ENCODE measurements at places on chromosomes 3 and 15.

DNA sequence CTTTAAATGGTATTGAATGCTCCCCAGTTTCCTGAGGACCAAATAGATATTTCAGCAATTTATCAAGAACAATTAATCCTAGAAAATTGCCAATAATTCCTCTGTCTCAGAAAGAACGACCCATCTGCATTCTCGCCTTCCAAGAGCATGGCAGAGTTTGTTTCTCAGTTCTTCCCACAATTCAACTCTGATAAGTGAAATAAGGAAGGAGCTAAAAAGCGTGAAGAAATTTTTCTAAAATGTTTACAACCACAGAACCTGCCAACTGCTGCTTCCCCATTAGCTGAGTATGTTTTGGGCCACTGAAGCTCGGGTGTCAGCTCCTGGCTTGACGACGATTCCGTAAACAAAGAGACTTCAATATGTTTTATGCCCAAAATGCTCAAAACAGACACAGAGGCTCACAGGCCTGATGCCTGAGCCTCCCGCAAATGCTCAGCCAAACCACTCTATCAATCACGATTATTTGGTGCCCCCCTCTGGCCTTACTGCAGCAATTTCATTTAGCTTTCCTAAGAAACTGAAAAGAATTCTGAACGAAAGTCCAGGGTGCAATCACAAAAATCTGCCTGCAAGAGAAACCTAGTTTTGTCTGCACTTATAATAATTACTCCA, 259.2 kb upstream of the CCDC54 start:
- DNase-seq = no peak

- DNase-seq = no peak
Measured at GRCh38 chr15:92709110-92709790, 53.7 kb upstream of the FAM174B start.

- no peak for DNase-seq
Measured at GRCh38 chr3:31223278-31223677, 309.4 kb upstream of the STT3B start.

- DNase-seq = no peak
Measured at GRCh38 chr15:80992441-80992840, 2.8 kb upstream of the MESD start.

GRCh38 chr15:33425142-33425541, 114.4 kb downstream of the RYR3 start:
- DNase-seq = no peak

DNA sequence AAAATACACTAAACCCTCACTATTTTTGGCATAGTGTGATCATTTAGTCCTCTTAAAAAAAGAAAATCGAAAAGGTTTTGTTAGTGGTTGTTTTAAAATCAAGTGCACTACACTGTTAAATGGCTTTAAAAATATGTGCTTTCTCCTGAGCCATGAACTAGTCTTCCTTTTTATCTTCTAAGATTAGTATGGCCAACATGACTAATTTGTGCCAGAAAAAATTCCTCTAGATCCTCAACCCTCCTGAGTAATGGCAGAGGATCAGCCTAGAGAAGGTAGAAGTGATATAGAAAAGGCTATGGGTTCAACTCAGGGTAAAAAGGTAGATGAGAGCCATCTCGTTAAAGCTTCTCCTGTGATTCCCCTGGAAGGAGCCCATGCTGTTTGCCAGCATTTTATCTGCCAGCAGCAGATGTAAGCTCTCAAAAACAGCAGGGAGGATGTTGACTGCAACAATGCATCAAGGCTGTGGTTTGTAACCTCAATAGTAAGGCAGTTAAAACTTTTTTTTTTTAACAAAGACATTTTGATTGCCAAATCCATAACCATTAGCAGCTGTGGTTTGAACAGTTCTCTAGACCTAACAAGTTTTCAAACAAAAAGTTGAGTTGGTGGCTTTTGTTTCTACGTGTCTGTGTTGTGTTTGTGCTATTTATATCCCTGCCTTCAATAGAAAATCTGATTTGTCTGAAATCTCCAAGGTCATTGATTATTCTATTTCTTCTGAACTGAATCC, 30.2 kb upstream of the ZNF609 start:
- DNase-seq = no peak

GRCh38 chr15:93088981-93089726, at the start of gene RGMA:
RGMA (minus strand) TSS chr15:93089211; CDS start chr15:93088932, 279 bp downstream.
- no peak for DNase-seq

DNA sequence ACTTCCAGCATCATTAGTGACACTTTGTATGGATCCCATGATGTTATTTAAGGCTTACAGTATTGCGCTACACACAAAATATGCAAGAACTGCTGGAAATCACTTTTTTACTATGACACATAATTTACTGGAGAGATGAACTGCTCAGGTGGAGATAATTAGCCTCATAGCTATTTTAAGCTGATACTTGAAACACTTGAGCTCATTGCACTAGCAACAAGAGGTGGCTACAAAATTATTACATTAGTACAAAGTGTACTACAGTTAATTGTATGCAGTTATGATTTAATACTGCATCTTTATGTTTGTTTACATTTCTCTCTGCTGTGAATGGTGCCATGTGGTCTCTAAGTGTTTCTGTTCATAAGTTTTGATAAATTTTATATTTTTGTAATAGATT, 6.5 kb upstream of the LZTFL1 start:
- DNase-seq = no peak

GRCh38 chr3:121482660-121483059, 63.1 kb downstream of the POLQ start:
- DNase-seq = no peak

DNA sequence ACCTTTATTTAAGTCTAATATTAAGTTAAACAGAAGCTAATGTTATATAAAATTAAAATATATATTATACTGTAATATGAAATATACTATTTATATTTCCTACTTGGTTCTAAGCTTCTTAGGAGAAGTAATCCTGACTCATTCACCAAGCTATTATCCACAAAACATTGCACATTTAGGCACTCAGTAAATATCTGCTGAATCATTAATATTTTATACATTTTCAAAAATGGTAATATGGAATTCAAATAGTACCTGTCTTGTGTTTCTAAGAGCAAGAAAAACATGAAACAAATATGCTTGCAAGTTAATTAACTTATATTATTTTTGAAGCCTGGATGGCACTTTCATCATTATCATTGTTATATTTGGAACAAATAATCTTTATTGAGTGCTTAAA, 153.0 kb upstream of the CNTN4 start:
- no peak for DNase-seq
